ENCODE measurements at places on chromosomes 6 and 20.

GRCh38 chr6:101711518-101711917 lies 318.0 kb downstream of the GRIK2 start:
- no peak for DNase-seq

- DNase-seq: no peak
Observed at GRCh38 chr6:34273242-34273805, 24.5 kb upstream of the SMIM29 start.

GRCh38 chr20:62567246-62568044 lies 74.9 kb upstream of the SLCO4A1 start:
- no peak for DNase-seq

GRCh38 chr6:158923805-158924498 lies 76.0 kb downstream of the RSPH3 start:
- DNase-seq: no peak

GRCh38 chr6:135162678-135163439 lies 18.2 kb upstream of the MYB start:
- peak; percentile 24 for DNase-seq

Measured in cerebellar cortex (tissue), 1 donor.